ENCODE measurements at places on chromosomes 3 and 15. TPM values are rescaled to one million over a fixed set of nuclear protein-coding genes. Genes with fewer than 3 reads are reported as not detected.

DNA sequence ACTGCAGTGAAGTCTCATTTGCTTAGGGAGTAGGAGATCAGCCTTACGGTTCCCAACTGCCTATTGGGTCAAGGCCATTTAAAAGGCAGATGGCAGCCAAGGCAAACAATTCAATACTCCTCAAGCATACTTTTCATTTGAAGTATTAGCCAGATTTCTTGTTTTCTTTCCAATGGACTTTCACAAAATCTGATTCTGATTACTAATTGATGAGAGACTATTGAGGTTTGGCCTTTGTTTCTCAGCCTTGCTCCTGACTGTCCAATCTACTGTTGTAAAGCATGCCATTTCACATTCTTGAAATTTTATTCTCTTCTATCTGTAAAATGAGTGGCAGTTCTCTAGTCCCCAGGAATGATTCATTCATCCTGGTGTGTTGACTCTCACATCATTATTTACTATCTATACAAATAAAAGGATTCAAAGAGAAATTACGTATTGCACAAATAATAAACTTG is 166.2 kb upstream of the TGFBR2 start:
- DNase-seq = no peak

FOXB1 gene
- total RNA-seq = not detected

DNA sequence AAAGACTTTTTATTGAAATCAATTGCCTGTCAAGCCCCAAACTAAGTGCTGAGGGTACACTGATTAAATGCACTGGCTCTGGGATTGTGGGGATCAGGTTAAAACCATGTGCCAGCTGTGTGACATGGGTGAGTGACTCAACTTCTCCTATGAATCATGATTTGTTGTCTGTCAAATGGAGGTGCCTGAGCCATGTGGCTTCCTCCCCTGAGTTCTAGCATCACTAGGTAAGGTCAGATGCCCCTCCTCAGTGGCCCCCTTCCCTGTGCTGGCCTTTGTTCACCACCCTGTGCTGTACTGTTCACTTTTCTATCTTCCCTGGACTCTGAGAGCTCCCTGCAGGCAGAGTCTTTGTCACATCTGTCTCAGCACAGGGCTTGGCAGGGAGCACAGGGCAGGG is 43.6 kb upstream of the ATP2B2 start:
- no peak for DNase-seq

EXD1 gene
- total RNA-seq = not detected

GOLGA6L7 gene
- total RNA-seq = not detected

DNA sequence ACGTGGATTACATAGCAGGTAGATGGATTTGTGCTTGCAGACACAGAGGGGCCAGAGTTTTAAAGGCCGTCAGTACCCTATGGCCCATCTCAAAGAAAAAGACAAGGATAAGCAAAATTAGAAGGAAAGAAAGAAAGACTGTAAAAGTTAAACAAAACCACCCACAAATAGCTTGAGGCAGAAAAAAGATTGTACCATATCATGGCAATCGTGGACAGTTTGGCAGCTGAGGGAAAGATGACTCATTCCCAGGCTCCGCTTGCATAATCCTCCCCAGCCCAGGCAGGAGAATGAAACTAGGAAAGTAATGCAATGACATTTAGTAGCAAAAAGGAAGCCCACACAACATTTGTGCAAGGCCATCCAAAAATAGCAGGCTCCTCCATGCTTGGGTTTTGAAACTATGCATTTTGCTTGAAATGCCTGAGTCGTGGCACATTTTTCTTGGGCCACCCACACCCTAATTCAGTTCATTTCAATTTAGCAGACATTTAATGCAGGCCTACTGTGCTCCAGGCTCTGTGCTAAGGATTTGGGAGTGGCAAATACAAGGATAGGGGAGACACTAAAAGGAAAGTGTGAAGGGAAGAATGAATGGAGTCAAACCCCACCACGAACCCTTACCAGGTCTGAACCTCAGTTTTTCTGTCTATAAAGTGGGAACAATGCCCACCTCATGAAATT is 40.9 kb upstream of the SMAD3 start:
- peak; percentile 91 for DNase-seq

RPL29 gene
- 1,069 TPM for total RNA-seq

GRCh38 chr3:117486719-117487716 is 777.4 kb downstream of the TUSC7 start:
- peak; percentile 20 for DNase-seq

DNA sequence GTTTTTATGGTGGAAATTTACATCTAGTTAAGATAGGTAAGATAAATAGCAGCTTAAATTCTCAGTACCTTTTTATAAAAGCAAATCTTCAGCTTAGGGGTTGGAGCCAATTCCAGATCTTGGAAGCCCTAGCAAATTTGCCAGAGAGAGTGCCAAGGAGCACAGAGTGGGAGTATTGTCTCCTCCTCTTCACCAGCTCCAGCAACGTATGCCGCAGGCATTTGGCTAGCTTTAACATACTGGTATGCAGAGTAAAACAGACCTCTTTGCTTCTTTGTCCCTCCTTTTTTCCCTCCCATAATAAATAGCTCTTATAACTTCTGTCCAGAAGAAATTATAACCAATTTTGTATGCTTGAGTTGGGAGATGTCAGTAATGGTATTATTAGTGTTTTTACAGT is 140.4 kb downstream of the DIPK2A start:
- no peak for DNase-seq

- DNase-seq = no peak
Measured at GRCh38 chr15:70246623-70247220, 149.0 kb upstream of the TLE3 start.

DNA sequence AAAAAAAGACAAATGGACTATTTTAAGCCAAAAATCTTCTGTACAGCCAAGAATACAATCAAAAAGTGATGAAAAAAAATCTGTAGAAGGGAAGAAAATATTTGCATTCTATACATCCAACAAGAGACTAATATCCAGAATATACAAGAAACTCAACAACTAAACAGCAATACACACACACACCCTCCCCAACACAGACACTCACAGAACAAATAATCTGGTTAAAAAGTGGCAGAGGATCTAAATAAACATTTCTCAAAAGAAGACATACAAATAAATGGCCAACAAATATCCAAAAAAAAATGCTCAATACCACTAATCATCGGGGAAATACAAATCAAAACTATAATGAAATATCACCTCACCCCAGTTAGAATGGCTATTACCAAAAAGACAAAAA is 209.0 kb upstream of the ZNF385D start:
- no peak for DNase-seq

ALPK3 gene
- total RNA-seq = 64.6 TPM

NCK1 gene
- total RNA-seq = 54.3 TPM

All from tongue (tissue), 3 donors.